NCI-H1694 (cell line): ENCODE measurements at places on chromosomes 11 and 22.

GRCh38 chr11:82980292-82980691 is 78.8 kb downstream of the DDIAS start:
- no peak for DNase-seq

- peak; percentile 16 for DNase-seq
These were observed 102.7 kb downstream of the BRD1 start for GRCh38 chr22:49724893-49725489.

DNA sequence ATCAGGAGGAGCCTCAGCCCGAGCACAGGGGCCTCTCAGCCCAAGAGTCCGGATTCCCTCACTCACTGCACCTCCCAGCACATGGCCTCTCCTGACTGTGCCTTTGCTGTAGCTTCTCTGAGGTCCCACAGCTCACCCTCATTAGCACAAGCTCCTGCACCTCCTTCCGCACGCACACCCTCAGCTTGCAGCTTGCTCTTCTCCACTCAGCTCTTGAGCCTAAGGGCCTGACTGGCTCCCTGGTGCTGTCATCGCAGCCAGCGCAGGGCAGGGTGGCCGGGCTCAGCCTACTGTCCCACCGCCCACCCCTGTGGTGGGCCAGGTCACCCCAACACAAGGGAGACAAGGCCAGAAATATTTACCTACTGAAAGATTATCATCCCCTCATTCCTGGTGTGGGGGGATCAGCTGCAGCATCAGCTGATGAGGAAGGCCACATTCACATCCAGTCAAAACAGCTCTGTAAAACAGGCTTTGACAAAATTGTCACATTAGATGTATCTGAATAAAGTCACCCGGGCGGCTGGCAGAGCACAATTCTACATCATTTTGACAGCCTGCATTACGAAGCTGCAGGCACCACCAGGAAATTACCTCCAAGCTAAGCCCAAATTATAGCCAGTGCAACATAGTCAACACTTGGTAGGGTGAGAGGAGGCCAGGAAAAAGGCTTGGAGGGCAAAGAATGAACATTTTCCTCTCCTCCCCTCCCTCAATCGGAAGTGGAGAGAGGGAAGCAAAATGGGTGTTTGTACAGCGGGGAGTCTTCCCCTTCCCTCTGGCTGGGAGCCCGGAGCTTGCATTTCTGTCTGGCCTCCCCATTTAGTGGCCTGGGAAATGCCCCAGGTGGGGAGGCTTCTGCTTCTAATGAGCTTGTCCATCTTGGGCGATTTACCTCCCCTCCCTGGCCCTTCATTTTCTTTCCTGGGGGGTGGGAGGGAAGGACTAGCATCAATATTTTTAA is 29.5 kb upstream of the IGSF9B start:
- DNase-seq, result no peak

GRCh38 chr11:89495951-89496350 is 4.8 kb upstream of the NOX4 start:
- no peak for DNase-seq

GRCh38 chr11:122513997-122514396 is 141.5 kb upstream of the UBASH3B start:
- no peak for DNase-seq

GRCh38 chr22:24289114-24289513 is 18.5 kb downstream of the SPECC1L start:
- DNase-seq, result no peak

DNA sequence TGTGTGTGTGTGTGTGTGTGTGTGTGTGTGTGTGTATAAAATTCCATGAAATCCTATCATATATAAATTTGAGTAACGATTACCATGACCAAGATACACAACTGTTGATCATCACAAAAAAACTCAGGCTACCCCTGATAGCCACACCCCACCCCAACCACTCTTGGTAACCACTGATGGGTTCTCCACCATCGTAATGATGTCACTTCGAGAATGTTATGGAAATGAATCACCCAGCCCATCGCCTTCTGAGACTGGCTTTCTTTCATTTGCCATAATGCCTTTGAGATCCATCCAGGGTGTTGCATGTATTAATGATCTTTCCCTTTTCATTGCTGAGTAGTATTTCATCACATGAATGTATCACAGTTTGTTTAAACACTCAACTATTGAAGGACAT is 496.0 kb downstream of the MIAT start:
- DNase-seq, result no peak

- DNase-seq, result no peak
These were observed 16.0 kb downstream of the TXN2 start for GRCh38 chr22:36465232-36466021.

- DNase-seq, result no peak
These were observed 37.2 kb downstream of the SLC35F2 start for GRCh38 chr11:107821199-107821927.

DNA sequence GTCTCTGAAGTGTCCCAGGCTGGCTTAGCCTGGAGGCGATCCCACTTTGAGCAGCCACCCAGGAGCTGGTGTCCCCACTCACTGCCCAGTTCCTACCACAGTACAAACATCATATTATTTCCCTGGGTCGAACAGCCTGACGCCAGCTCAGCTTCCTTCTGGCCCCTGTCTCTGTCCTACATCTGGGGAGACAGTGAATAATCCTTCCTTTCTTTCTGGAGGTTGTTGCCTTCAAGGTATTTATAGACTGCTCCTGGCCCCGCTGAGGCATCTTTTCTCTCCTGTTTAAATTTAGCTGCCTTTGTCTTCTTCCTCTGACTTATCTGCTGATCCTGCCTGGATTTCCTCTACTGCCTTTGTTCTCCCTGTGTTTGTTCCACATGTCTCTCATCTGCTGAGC is 56.8 kb upstream of the LRRC55 start:
- no peak for DNase-seq

DNA sequence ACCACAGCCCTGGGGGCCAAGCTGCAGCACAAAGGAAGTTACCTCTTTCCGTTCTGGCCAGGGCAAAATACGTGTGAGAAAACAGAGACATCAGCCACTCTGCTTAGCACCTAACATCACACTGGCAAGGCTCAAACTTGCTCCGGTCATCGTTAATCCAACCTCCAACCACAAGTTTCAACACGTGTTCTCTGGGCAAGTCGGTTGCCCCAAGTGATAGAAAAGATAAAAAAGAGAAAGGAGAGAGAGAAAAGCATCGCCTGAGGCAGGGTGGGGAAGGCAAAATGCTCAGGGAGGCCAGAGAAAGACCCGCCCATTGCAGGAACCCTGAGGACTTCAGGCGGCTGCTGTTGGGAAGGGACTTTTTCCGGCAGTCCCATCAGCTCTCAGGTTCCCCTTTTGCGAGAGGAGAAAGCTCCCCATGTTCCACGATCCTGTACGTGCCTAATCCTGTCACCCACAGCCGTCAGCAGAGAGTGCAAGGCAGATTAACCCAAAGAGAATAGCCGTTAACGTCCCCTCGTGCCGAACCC is 18.5 kb upstream of the B4GALNT4 start:
- DNase-seq, result no peak

DNA sequence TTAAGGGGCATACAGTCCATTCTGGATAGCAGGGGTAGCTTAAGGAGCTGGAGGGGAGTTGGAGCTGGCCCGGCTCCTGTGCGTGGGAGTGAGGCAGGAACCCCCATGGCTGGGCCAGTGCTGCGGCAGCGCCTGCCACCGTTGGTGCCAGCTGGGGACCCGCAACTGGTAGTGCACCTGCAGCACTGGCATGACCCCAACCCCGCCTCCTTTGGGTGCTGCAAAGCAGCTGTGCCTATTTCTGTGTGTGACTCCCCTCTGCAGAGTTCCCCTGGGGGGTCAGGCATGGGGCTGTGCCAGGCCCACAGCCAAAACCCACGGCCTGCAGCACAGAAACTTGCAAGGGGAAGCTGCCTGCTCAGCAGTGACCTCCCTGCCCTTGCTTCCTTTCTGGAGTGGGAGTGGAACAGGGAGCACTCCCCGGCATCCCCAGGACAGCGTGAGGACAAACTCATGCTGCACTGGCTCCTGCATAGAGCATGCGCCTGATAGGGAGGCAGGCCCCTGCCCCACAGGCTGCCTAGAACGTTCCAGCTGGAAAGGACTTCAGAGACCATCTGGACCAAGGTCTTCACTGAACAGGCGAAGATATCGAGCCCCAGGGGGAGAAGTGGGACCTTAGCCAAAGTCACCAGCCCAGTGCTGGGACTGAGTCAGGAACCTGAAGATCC is 26.2 kb upstream of the RAB1B start:
- no peak for DNase-seq

DNA sequence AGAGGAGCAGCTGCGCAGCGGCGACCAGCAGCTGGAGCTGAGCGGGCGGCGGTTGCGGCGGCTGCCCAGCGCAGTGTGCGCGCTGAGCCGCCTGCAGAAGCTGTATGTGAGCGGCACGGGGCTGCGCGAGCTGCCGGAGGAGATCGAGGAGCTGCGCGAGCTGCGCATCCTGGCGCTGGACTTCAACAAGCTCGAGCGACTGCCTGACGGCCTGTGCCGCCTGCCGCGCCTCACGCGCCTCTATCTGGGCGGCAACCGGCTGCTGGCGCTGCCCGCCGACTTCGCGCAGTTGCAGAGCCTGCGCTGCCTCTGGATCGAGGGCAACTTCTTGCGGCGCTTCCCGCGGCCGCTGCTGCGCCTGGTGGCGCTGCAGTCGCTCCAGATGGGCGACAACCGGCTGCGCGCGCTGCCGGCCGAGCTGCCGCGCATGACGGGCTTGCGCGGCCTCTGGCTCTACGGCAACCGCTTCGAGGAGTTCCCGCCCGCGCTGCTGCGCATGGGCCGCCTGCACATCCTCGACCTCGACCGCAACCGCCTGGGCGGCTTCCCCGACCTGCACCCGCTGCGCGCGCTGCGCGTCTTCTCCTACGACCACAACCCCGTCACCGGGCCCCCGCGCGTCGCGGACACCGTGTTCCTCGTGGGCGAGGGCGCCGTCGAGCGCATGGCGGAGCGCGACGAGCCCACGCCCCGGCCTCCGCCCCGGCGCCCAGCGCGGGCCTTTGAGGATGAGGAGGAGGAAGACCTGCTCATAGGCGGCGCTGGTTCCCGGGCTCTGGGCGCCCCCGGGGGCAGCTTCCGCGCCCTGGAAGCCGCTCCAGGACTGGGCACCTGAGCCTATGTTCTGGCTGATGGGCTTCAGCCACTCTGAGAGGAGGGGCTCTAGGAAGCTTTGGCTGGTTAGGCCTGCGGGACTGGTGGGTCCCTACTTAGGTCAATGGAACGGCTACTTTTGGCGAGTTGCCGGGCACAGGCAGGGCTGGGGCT is 787 bp downstream of the LRRC10B start:
- DNase-seq, result peak; percentile 45

DNA sequence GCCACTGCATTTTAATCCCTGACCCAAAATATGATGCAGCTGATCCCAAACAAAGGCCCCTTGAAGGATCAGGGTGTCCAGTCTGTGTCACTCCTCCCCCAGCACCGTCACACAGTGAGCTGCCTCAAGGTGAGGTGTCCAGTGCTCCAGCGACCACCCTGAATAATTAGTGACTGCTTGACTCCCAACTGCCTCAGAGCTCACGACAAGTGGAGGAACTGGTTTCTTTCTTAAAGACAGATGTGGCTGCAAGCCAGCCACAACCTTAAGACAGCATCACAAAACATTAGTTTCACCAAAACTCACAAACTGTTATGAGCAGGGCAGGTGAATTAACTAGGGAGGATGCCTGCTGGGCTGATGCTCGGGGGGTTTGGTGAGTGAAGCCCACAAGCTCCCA is 74.6 kb downstream of the PIWIL3 start:
- no peak for DNase-seq

- no peak for DNase-seq
These were observed 346 bp downstream of the FJX1 start for GRCh38 chr11:35618497-35619115.

GRCh38 chr11:121341609-121342008 is 49.0 kb downstream of the SC5D start:
- no peak for DNase-seq

- DNase-seq, result no peak
These were observed 59.6 kb downstream of the ATXN10 start for GRCh38 chr22:45731041-45731797.

GRCh38 chr11:95337175-95337957 is 106.4 kb upstream of the SESN3 start:
- DNase-seq, result peak; percentile 62

DNA sequence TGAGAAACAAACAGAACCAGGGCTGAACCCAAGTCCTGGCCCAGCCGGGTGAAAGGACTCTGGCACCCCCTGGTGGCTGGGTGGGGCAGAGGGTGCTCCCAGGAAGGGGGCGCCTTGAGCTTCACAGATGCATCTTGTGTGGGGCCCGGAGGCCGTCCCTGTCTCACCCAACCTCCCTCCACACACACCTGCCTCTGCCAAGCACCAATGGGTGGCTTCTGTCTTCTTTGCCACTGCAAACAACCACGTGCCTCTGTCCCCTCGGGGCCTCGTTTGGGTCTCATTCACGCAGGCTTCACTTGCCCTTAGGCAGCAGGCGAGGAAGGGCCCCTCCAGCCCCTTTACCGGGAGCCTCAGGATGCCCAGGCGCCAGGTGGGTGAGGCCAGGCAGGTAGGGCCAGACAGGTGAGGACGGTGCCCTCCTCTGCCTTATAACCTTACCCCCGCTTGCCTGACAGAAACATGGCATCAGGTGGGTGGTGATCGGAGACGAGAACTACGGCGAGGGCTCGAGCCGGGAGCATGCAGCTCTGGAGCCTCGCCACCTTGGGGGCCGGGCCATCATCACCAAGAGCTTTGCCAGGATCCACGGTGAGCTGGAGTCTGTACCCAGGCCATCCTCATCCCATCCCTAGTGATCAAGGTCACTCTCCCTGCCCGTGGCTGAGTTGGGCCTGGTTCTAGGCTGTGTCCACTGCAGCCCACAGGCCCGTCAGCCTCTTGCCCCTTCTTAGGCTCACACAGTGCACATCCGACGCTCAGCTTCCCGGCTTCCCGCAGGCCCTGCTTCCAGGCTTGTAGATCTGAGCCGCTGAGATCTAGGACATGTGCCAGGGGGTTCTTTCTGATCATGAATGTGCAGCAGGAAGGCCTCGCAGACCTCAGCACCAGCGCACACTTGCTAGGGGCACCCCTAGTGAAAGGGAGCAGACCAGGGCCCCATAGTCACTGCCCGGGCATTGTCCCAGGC is 17.2 kb downstream of the POLR3H start:
- peak; percentile 11 for DNase-seq

DNA sequence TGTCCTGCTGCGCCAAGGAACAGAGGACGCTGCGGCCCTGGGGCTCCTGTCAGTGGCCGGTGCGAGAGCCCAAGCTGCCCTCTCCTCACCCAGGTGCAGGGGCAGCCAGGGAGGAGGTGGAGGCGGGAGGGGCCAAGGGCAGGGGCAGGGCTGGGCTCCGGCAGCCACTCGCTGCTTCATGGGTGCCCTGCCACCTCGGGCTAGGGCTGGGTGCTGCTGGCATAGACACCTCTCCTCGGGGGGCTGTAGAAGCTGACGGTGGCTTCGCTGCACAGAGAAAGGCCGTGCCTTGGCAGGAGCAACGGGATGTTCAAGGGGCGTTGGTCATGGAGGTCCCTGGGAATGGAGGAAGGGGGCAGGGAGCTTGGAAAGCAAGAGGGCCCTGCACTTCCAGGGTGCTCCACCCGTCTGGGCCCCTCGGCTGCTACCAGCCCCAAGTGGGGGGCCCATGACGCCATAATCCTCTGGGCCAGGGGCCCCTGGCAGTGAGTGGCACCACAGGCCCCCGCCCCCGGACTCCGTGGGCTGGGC is 1.6 kb upstream of the TBX1 start:
- DNase-seq, result no peak

DNA sequence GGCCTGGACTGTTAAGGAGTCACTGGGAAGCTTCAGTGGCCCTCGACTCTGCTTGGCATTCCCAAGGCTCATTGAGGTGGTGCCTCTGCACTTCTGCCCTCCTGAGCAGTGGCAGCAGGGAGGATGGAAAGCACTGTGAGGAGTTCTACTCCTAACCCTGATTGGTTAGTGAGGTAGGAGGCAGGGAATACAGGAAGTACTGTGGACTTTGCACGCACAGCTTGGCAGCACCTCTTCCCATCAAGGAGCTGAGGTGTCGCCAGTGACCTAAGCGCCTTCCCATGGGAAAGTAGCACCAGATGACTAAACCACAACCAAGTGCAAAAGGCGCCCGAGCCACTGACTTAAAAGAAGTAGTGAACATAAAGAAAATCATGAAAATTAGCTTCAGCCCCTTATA is 152.5 kb upstream of the CADM1 start:
- DNase-seq, result no peak
